Esophagus mucosa (tissue), 1 donor: ENCODE measurements at places on chromosomes 7 and 10.

DNA sequence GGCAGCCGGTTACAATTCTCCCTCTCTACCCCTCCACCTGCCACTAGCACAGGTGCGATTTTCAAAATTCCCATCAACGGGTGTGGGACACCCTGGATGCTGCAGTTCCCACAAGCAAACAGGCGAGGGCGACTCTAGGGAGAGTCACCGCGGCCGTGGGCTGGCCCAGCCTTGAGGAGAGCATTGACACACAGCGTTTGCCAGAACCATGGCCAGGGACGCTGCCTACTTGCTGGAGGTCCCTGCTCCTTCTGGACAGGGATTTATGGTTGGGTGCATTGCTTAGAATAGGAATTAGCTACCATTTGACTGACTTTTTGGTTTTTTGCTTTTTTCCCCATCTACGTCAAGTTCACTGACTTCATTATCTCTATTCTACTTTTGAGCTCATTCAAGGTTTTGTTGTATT, 19.0 kb upstream of the CLDN4 start:
- ATAC-seq = peak; percentile 83

GRCh38 chr7:111014079-111014478, 76.8 kb upstream of the LRRN3 start:
- no peak for ATAC-seq

GRCh38 chr10:108421266-108421665, 1256.8 kb upstream of the SORCS1 start:
- no peak for ATAC-seq

- no peak for ATAC-seq
These were observed 569.1 kb downstream of the DNAJB6 start for GRCh38 chr7:157905651-157906461.

DNA sequence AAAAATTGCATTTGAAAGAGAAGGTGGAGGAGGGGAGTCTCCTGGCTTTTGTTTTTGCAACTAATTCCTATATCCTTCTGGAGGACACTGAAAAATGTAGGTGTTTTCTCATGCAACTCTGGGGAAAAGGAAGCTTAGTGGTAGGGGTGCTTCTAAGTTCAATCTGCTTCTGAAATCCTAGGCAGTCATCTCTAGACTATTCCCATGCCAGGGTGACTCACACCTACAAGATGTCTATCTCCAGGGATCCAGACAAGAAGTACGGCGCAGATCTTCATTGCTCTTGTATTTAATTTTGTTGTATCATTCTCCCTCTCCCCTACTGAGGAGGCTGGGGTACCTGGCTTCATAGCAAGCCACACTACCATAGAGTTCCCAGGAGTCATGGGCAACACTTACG, 258.8 kb downstream of the PHF14 start:
- ATAC-seq = no peak

- no peak for ATAC-seq
These were observed 41.4 kb upstream of the GHITM start for GRCh38 chr10:84097787-84098353.

DNA sequence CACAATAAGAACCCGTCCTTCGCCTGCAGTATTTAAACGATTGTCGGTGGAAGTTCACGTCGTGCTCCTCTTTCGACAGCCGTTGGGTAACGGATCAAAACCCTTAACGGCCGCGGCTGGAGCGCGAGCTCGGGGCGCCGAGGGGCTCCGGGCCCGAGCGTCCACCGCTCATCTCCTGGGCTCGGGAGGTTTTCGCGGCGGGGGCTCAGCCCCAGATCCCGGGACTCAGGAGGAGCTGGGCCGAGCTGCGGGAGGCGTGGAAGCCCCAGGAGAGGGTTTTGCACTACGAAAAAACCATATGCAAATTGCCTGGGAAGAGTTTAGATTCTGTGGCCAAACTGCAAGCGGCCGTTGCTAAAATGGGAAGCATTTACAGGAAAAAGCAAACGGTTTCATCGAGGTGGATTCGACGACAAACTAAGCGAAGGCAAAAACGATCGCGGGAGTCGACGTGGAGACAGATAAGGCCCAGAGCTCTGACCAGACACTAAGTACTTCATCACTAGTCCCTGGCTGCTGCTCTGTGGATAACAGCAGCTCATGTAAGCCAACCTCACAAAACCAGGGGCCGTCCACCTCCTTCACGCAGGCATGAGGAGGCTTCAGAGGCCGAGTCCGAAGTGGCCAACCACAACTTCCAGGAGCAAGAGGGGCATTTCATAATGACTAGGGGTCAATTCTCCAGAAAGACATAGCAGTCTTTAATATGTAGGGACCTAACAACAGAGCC, 129.7 kb downstream of the MARCHF5 start:
- ATAC-seq = no peak
